Upper lobe of right lung (tissue), 1 donor: ENCODE measurements at places on chromosomes 3 and 15. TPM values are rescaled to one million over a fixed set of nuclear protein-coding genes. Genes with fewer than 3 reads are reported as not detected.

DNA sequence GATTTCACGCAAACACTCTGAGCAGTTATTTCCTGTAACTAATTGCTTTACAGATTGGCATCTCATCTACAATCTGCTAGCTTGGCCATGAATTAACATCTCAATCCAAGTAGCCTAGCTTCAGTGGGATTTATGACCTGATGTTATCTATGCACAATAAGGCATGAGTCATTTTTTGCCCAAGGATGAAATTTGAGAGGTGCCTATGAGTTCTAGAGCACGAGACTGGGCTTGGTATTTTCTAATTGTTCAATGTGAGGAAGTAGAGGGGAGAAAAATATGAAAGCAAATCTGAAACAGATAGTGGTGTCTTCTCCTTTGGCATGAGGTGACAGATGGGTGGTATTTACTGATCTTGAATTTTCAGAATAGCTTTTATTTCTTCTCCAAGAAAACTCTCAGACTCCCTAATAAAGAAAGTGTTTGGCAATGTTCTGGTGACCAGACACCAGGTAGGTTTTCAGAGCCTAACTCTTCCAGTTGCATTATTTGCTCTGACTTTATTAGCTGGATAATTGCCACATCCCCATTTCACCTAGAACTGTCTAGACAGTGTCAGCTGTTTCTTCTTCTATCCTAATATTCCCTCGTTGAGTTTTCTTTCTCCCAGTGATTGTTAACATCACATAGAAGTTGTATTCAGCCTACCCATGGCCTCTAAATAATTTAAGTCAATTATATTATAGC lies 301.0 kb upstream of the UMPS start:
- DNase-seq: no peak
- H3K4me1 ChIP-seq: no peaks in the 10 kb centered on the region
- no peak overlapping the region for H3K4me3 ChIP-seq
- H3K27me3 ChIP-seq: no peaks in the 10 kb centered on the region

- no peak overlapping the region for H3K4me3 ChIP-seq
- peaks cover 9% of the 10 kb centered on the region for H3K4me1 ChIP-seq
- H3K27me3 ChIP-seq: no peaks in the 10 kb centered on the region
- H3K36me3 ChIP-seq: no peaks in the 10 kb centered on the region
Observed at GRCh38 chr15:81152799-81153198, 18.7 kb downstream of the CFAP161 start.

DNA sequence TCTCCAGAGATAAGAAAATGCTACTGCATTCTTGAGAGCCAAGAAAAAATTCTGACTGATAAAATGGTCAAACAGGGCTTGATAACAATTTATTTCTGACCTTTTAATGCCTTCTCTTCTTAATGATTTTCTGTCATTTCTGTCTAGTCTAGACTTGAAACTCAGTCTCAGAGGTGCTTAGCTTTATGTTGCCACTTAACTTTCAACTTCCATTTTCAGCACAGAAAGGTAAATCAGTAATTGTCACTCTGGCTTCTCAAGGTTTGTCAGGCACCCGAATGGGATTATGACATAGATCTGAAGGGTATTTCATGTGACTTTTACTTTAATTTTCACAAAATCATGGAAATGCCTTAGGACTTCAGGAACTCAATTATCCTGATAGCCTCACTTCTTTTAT lies 155.4 kb upstream of the GBE1 start:
- DNase-seq: no peak
- H3K4me3 ChIP-seq: no peak overlapping the region
- no peaks in the 10 kb centered on the region for H3K36me3 ChIP-seq
- H3K27ac ChIP-seq: no peak overlapping the region
- no peaks in the 10 kb centered on the region for H3K4me1 ChIP-seq
- H3K27me3 ChIP-seq: peaks cover 2% of the 10 kb centered on the region

DNA sequence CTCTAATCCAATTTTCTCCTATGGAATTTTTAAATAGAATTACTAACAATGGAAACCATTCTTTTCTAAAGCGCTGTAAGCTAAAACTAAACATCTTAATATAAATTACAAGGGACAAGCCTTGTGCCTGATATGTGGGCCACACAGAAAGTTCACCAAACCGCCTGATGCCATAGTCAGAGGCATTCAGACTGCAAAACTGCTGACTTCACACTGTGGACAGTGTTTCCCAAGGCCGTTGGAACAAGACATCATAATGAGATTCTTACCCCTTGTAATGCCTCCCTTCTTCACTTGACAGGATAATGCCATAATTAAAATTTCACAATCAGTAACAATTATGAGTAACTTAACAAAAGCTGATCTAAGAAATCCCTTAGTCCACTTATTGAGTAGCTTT lies 14.9 kb downstream of the SH3GL3 start:
- H3K4me1 ChIP-seq: no peaks in the 10 kb centered on the region
- no peak overlapping the region for H3K27ac ChIP-seq
- no peak for DNase-seq
- peaks cover 6% of the 10 kb centered on the region for H3K27me3 ChIP-seq
- H3K4me3 ChIP-seq: no peak overlapping the region

DNA sequence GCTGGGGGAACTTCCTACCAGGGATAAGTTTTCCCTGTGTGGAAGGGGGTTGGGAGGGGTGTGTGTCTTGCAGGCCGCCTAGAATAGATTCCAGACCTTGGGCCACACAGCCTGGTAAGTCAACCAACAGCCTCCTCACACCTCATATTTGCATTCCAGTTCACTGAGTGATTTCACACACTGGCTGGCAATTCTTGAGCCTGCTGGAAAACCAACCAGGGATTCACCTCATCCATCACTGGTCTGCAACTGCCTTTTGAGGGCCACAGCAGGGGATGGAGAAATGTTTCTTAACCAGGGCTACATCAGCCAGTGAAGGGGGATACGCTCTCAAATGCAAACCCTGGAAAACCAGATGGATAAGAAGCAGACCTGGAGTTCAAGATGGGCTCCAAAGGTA lies 2.0 kb downstream of the FSTL1 start:
- no peaks in the 10 kb centered on the region for H3K36me3 ChIP-seq
- peak overlapping the region; percentile 74 for H3K4me3 ChIP-seq
- peak overlapping the region; percentile 88 for H3K27ac ChIP-seq
- DNase-seq: no peak

Gene ATXN7
- 35.5 TPM for total RNA-seq

Gene MESP2
- not detected for total RNA-seq

Gene FBXW12
- not detected for total RNA-seq

Gene LRRC49
- total RNA-seq: 4.3 TPM
